Karpas-422 (cell line): ENCODE measurements at places on chromosomes 7 and 10. TPM values are rescaled to one million over a fixed set of nuclear protein-coding genes. Genes with fewer than 3 reads are reported as not detected.

The ANK3 gene
- total RNA-seq, result 3.3 and 7.0 TPM in 2 replicates

The DYDC2 gene
- total RNA-seq, result 0.37 TPM in 1 of 2 replicates, not detected in the other

The EN2 gene
- not detected in 2 replicates for total RNA-seq

The CDHR1 gene
- not detected in 2 replicates for total RNA-seq

The MYH16 gene
- not detected in 2 replicates for total RNA-seq

The SVOPL gene
- total RNA-seq, result not detected in 2 replicates

The SPAM1 gene
- not detected in 2 replicates for total RNA-seq

The GIMAP8 gene
- not detected in 2 replicates for total RNA-seq

The GIMAP6 gene
- not detected in 2 replicates for total RNA-seq

The PRTFDC1 gene
- not detected in 2 replicates for total RNA-seq

The VENTX gene
- not detected in 2 replicates for total RNA-seq

The SPDYE9 gene
- total RNA-seq, result not detected in 2 replicates

- no peak overlapping the region for H3K27ac ChIP-seq
- no peaks in the 10 kb centered on the region for H3K4me1 ChIP-seq
- H3K36me3 ChIP-seq, result no peaks in the 10 kb centered on the region
- no peak overlapping the region for H3K4me3 ChIP-seq
- H3K27me3 ChIP-seq, result no peaks in the 10 kb centered on the region
These were observed 109.4 kb downstream of the DGKB start for GRCh38 chr7:14793151-14793550.

GRCh38 chr10:13971601-13972475 is 358.9 kb downstream of the FRMD4A start:
- no peaks in the 10 kb centered on the region for H3K27me3 ChIP-seq
- no peak for DNase-seq

DNA sequence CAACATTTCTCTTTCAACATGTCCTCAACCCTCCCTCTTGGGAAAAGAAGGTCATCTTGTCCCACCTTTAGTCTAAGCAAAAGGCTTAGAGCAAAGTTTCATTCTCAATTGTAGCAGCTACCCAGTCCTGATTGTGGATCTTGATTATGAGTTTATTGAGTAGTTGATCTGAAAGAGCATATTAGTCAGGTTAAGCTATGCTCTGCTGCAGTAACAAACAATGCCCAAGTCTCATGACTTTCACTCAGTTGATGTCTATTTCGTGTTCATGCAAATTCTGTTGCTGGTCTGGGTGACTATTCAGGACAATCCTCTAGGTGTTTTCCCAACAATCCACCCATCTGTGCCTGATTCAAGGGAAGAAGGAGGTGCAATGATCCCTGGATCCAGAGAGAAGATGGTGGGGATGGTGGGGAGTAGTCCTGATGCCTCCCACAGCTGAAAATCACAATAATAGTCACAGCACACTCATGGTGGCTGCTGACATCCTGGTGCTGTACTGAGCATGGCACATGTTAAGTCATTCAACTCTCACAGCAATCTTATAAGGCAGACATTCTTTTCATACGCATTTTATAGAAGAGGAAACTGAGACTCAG is 54.7 kb downstream of the NPTX2 start:
- H3K27ac ChIP-seq, result no peak overlapping the region
- no peaks in the 10 kb centered on the region; the same call in 1 of the 2 replicates for H3K27me3 ChIP-seq
- H3K4me3 ChIP-seq, result no peak overlapping the region
- no peaks in the 10 kb centered on the region for H3K36me3 ChIP-seq
- no peaks in the 10 kb centered on the region for H3K4me1 ChIP-seq

DNA sequence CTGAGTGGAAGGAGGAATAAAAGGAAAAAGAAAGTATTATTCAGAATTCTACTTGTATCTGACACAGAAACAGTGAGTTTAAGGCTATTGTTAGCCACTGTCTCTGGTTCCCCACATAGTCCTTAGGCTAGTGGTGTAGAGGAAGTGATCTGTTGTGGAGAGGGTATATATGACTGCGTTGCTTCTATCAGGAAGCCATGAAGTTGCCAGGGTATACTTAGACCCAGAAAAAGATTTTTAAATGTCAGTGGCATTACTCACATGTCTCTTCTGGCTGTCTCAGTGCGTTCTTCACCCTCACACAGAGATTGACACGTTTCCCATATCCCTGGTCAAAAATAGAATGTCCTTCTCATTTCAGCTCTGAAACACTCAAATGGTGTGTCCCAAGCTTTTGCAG is 72.7 kb downstream of the SEM1 start:
- H3K27me3 ChIP-seq, result 0 out of 2 replicates have a peak, but pooled peaks cover 3% of the 10 kb centered on the region
- no peak overlapping the region for H3K27ac ChIP-seq
- 0 out of 2 replicates have a peak, but pooled peaks cover 2% of the 10 kb centered on the region for H3K4me1 ChIP-seq
- no peaks in the 10 kb centered on the region for H3K36me3 ChIP-seq
- no peak overlapping the region for H3K4me3 ChIP-seq

- H3K4me3 ChIP-seq, result no peak overlapping the region
- H3K36me3 ChIP-seq, result no peaks in the 10 kb centered on the region
These were observed 140.3 kb upstream of the LAMB4 start for GRCh38 chr7:108270385-108271015.

GRCh38 chr10:89644967-89645741 is at the start of gene PANK1:
PANK1 (minus strand) TSS chr10:89645242; CDS start chr10:89644891, 351 bp downstream.
- DNase-seq, result peak; percentile 86
- peak within 1 kb of the TSS; percentile 84 for H3K4me3 ChIP-seq
- peaks cover 30% of the 10 kb centered on the region for H3K4me1 ChIP-seq
- H3K36me3 ChIP-seq, result no peaks in the 10 kb centered on the region
- peak within 1 kb of the TSS; percentile 83 for H3K27ac ChIP-seq

DNA sequence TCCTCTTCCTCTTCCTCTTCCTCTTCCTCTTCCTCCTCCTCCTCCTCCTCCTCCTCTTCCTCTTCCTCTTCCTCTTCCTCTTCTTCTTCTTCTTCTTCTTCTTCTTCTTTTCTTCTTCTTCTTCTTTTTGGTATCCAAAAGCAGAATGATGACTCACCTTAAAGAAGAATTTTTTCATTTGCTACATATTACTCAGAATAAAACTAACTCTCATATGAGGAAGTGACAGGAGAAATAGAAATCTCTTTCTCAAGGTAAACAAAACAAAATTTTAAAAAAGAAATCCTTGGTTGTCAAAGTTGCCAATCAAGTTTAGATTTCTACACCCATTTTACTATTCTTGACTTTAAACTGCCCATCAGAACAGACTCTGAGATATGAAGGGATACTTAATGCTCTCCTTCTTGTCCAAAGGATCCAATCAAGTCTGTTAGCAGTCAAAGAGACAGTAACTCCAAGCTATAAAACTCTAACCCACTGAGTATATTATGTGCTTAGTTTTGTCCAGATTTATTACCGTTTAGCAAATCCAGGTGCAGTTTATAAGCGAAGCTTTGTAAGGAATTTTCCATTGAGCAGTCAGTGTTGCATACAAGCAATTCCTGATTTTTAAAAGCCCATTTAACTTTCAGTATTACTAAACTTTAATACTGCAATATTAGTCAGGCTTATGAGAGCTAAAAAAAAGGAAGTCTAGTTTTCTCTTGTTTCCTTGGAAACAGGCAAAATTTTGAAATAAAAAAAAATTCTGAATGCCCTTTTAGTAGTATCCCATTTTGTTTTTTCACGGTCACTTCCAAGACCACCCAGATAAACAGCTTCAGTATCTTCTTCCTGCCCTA is 43.1 kb upstream of the SNX13 start:
- DNase-seq, result no peak
- H3K4me1 ChIP-seq, result peaks cover 13% of the 10 kb centered on the region
- H3K4me3 ChIP-seq, result no peak overlapping the region
- no peaks in the 10 kb centered on the region for H3K27me3 ChIP-seq
- no peak overlapping the region for H3K27ac ChIP-seq
- H3K36me3 ChIP-seq, result no peaks in the 10 kb centered on the region

GRCh38 chr7:22001345-22002004 is 55.8 kb upstream of the CDCA7L start:
- no peak overlapping the region for H3K27ac ChIP-seq
- peak overlapping the region; percentile 35 for H3K4me3 ChIP-seq
- H3K27me3 ChIP-seq, result no peaks in the 10 kb centered on the region
- no peaks in the 10 kb centered on the region for H3K36me3 ChIP-seq
- DNase-seq, result peak; percentile 88

GRCh38 chr7:24717694-24718320 is 39.5 kb downstream of the GSDME start:
- no peaks in the 10 kb centered on the region for H3K27me3 ChIP-seq
- H3K36me3 ChIP-seq, result no peaks in the 10 kb centered on the region; the same call in 1 of the 2 replicates

- H3K4me3 ChIP-seq, result no peak overlapping the region
- no peaks in the 10 kb centered on the region for H3K27me3 ChIP-seq
- H3K4me1 ChIP-seq, result no peaks in the 10 kb centered on the region
- no peaks in the 10 kb centered on the region for H3K36me3 ChIP-seq
- DNase-seq, result no peak
- H3K27ac ChIP-seq, result no peak overlapping the region
These were observed 33.5 kb upstream of the KLHL7 start for GRCh38 chr7:23072048-23072447.

DNA sequence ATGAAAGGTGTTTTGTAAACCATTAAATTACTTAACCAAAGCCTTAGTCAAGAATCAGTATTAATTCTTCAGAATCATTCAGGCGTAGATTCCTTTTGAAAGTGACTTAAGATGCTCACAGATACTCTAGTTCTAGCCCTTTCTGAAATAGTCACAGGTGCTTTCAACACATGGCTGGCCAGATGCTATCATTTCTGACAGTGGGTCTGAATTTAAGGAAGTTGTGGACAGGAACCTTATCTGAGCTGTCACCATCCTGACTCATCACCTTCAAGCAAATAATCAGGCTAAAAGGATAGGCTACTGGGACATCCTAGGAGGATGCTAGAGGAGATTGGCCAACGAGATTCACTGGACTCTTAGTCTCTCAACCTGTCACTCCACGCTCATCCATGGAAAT is 501.5 kb downstream of the LRMDA start:
- H3K27ac ChIP-seq, result no peak overlapping the region
- H3K4me3 ChIP-seq, result no peak overlapping the region
- peak; percentile 44 for DNase-seq
- peaks cover 5% of the 10 kb centered on the region for H3K4me1 ChIP-seq
- H3K27me3 ChIP-seq, result no peaks in the 10 kb centered on the region
- H3K36me3 ChIP-seq, result no peaks in the 10 kb centered on the region

- no peak overlapping the region for H3K27ac ChIP-seq
These were observed 1133.4 kb downstream of the XPNPEP1 start for GRCh38 chr10:108789919-108790318.

DNA sequence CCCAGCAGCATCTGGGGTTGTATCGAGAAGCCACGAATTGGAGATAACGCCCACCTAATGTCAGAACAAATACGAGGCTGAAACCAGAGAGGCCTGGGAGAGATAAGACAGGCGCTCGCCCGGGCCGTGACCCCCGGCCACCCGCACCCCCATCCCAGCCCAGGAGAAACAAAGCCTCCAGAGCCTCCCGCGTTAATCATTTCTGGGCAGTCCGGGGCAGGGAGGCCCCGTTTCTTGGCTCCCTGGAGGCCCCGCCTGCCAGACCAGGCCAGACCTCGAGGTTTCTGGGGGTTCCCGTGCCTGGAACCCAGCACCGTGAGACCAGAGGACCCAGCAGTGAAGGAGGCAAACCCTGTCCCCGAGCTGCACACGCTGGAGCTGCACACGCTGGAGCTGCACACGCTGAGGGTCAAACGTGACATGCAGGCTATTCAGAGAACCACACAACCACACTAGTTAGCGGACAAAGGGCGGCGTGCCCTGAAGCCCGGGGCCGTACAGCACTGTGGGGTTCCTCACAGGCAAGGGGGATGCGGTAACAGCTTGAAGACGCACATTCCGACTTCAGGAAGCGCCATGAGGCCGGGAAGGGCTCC is 53.4 kb downstream of the FOXL3 start:
- H3K4me3 ChIP-seq, result no peak overlapping the region
- H3K36me3 ChIP-seq, result no peaks in the 10 kb centered on the region
- no peak for DNase-seq

- no peak overlapping the region for H3K4me3 ChIP-seq
- H3K27me3 ChIP-seq, result no peaks in the 10 kb centered on the region
- DNase-seq, result no peak
- H3K4me1 ChIP-seq, result no peaks in the 10 kb centered on the region
- no peaks in the 10 kb centered on the region for H3K36me3 ChIP-seq
These were observed 34.4 kb downstream of the ASAH2 start for GRCh38 chr10:50216894-50217293.

- no peak for DNase-seq
- no peaks in the 10 kb centered on the region for H3K4me1 ChIP-seq
- no peaks in the 10 kb centered on the region for H3K27me3 ChIP-seq
- no peak overlapping the region for H3K27ac ChIP-seq
- no peak overlapping the region for H3K4me3 ChIP-seq
- no peaks in the 10 kb centered on the region for H3K36me3 ChIP-seq
These were observed 97.2 kb upstream of the INSYN2A start for GRCh38 chr10:127293640-127294039.
